ENCODE measurements at places on chromosomes 4 and X.

- no peak for DNase-seq
Measured at GRCh38 chr4:113232194-113232593, 182.7 kb downstream of the ANK2 start.

GRCh38 chrX:39473812-39474211 is 623.9 kb downstream of the BCOR start:
- no peak for DNase-seq

GRCh38 chr4:76313547-76313946 is 7.0 kb downstream of the STBD1 start:
- DNase-seq = no peak

- DNase-seq = no peak
Measured at GRCh38 chr4:121796283-121796682, 4.8 kb upstream of the EXOSC9 start.

- DNase-seq = no peak
Measured at GRCh38 chrX:86133761-86134160, 14.5 kb upstream of the DACH2 start.
